ENCODE measurements at places on chromosomes 4 and X.
A peak's percentile ranks its signal among the peaks of the same experiment; 100 is the strongest.

DNA sequence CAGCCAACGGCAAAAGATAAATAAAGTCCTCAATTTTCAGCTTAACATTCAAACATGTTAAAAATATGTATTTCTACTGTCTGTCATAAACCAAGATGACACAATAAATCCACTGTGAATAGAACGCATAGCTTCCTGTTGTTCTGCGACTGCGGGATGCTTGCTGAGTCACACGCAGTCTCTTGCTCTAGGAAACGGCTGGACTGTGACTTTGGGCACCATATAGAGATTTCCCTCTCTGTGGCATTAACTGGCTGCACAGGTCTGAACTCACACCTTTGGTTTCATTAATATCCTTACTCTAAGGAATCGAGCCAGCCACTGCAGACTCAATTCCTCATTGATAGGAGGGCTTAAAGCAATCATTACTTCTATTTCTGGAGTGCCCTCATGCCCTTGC is 8.4 kb downstream of the BEND4 start:
- no peak for DNase-seq

DNA sequence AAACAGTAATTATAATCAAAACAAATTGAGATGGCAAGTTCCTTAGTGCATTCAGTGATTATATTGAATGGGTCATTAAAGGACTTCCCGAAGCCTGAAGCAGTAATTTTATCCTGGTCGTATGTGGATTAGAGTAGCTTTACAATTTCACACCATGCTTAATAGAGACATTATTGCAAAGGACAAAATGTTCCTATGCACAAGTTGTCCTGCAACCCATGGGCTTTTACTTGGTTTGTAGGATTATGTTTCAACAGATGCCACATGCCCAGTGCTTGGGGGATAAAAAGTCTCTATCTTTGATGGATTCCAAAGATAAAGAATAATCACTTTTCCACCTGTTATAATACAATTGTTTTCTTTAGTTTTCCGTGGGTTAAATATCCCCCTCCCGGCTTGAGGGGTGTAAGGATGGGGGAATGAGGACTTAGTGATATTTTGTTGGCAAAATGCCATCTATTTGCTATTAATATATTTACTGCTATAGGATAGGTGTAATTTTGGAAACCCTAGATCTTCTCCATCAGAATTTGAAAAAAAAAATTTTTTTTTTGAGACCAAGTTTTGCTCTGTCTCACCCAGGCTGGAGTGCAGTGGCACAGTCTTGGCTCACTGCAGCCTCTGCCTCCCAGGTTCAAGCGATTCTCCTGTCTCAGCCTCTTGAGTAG is 156.5 kb upstream of the ETNPPL start:
- DNase-seq: no peak

DNA sequence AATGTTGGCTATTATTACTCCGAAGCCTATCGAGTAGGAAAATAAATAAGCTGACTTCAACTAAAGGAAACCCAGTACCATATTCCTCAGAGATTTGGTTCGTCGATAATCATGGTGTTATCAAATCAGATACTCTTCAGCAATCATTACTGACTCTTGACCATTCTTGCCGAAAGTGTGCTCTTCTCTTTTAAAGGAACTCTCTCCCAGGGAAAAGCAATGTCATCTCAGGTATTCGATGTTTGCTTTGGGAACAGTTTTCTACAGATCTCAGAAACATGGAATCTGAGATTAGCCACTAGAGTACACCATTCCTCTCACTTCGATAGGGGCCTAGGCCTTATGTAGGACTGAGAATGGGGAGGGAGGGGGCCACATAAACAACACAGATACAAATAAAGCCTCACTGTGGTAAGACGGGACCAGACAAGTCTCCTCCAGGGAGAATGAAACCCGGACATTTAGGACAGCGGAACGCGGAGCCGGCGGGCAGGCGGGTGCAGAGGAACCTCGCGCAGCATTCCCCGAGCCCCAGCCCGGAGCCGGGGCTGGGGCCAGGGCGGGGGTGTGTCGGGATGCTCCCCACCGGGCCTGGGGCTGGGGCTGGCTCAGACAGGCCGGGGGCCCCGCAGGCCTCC is 581 bp downstream of the DNAJB14 start:
- peak; percentile 36 for DNase-seq

- DNase-seq: no peak
These were observed 740.4 kb downstream of the TRIML1 start for GRCh38 chr4:188879598-188879997.

DNA sequence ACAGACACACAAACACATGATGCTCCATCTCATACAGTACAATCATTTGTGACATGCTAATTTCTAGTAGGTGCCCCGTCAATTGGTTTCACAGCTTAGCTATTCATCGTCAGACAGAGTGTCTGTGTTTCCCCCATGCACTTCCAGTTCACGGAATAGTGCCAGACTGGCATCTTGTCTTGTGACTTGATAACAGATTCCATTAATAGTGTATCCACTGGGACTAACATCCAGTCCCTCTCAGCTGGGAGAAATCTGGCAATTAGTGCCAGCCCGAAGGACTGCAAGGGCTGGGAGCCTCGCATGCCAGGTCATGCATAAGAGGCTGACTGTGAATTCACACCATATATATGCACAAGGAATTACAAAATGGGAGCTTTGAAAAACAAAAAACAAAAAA is 20.2 kb upstream of the GATB start:
- no peak for DNase-seq

- peak; percentile 85 for DNase-seq
These were observed 134.3 kb downstream of the GUCY2F start for GRCh38 chrX:109347632-109348031.

GRCh38 chr4:186329372-186329771 is 63.4 kb downstream of the F11 start:
- DNase-seq: no peak

- no peak for DNase-seq
These were observed 340 bp downstream of the HNRNPD start for GRCh38 chr4:82373486-82373815.

DNA sequence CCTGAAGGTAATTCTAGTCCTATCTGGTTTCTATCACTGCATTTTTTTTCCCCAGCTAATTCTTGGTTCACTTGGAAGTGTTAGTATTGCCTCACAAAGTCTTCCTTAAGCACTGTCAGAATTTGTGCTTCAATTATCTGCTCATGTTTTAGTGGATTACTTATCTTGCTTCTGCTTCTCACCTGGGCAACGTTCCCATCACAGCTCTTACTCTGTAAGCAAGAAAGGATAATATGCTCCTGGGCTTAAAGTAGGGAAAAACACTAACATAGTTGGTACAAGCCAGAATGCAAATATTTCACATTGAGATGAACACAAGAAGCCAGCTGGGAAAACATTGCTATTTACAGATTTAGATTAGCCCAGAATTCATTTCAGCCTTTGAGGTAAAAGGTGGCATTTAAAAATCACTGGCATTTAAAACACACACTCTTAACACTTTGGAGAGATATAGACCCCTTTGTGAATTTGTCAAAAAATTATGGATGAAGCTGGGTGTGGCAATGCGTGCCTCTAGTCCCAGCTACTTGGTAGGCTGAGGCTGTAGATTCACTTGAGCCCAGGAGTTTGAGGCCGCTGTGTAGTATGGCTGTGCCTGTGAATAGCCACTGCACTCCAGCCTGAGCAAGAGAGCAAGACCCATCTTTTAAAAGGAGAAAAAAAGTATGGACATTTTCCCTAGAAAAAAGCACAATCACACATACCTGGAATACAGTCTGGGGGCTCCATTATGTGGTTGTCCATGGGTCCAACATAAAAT is 6.6 kb upstream of the PTPN13 start:
- no peak for DNase-seq

DNA sequence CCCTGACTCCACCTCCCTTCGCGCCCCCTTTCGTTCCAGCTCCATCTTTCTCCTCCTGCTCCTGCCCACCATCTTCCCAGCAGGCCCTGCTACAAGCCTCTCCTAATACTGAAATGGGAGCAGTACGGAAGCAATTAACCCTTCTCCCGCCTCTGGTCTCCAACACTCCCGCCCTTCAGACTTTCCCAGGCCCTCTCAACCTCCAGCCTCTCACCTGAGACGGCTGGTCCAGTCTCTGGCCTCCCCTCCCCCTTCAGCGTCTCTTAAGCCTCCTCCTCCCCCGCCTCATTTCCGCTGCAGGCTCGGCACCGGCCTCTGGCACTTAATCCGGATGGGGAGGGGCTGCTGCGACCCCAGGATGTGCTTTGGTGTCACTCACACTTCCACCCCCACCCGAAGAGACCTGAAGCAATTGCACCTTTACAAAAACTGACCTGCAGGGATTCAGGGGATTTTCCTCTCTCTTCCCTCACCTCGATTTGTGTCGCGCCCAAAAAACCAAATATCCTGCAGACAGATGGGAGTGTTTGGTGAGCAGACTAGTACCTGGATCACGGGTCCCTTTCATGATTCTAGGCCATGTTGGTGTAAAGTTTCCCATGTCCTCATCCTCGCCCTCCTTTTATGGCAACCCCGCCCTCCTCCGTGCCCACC is 657 bp downstream of the TCEAL8 start:
- DNase-seq: peak; percentile 22

GRCh38 chr4:168511780-168512489 is 15.1 kb downstream of the PALLD start:
- no peak for DNase-seq

DNA sequence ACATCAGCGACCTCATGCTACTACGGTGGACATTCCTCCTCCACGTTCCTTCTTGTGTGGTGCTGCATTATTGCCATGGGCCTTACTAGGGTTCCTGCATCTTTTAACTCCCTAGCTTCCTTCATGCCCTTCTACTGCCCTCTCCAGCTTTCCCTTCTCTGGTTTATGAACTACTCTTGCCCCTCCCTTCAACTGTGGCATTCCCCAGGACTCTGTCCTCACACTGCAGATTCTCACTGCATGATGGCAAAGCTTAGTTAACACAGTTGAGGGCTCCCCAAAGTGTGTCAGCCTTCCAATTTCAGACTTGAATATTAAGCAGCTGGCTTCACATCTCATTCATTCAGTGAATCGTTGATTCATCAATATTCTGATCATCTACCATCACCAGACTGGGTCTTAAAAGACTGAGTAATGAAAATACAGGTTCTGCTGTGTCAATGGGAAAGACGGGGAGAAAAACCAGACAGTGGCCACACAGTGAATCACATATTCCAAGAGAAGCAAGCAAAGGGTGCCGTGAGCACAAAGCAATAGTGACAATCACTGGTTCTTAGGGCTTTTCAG is 53.0 kb downstream of the ZFX start:
- no peak for DNase-seq

DNA sequence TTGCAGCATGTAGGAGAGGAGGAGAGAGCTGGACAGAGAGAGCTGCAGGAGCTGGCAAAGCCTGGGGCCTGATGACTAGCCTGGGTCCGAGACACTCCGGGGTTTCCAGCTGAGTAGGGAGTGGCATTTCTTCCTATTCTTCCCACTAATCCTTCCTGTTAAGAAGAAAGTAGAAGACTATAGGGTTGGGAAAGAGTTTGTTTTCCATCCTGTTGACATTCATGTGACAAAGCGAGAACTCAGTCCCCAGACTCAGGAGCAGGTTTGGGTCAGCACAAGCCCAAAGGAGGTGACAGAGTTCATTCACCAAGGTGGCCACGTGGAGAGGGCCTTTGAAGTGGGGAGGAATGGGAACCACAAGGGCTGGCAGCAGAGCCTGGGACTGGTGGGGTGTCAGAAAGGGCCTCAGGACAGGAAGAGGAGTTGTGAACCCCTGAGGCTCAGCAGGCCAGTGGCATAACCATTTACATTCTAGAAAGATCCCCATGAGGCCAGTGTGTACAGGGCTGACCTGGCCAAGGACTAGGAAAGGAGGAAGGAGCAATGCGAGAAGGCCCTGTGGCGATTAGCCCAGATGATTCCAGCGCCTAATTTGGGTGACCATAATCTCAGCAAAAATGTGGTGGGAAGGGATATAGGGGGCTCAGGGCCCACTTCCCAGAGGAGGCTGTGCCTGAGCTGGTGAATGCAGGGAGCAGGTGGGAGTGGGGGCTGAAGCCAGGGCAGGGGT is 3.3 kb upstream of the HAUS3 start:
- no peak for DNase-seq

DNA sequence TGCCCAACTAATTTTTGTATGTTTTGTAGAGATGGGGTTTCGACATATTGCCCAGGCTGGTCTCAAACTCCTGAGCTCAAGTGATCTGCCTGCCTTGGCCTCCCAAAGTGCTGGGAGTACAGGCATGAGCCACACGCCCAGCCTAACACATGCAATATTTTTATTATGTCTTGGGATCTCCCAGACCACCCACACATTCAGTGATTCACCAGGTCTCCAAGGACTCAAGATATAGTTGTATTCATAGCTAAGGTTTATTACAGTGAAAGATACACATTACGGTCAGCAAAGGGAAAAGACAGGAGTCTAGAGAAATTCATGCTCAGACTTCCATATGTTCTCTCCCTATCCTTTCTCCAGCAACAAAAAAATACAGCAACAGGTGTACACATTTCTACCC is 25.5 kb upstream of the FAM120C start:
- peak; percentile 51 for DNase-seq

DNA sequence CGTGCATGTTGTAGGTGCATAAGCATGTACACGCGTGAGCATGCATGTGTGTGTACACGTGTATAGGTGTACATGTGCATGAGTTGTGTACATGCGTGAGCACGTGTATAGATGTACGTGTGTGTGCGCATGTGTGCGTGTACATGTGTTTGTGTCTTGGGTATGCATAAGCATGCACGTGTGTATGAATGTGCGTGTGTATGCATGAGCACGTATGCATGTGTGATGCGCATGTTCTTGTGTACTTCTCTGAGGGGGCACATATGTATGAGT is 9.0 kb downstream of the NAT8L start:
- no peak for DNase-seq

DNA sequence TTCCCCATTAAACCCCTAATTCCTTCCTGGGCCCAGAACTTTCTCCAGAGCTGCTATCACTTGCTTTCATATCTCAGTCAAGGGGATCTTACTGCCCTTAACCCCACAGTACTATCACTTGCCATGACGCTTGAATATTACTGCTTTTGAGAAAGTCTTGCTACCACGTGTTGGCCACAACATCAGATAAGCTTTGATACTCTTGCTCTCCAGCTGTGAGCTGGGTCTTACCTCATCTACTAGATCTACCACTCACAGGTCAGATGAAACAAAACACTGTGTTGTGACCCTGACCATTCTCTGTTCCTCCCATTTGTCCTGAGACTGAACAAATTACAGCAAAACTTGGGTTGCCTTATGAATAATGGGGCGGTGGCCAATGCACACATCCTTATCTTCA is 12.1 kb upstream of the TAPT1 start:
- no peak for DNase-seq

- no peak for DNase-seq
These were observed 4.3 kb upstream of the TIMP1 start for GRCh38 chrX:47577901-47578300.

GRCh38 chr4:176185051-176185450 is 10.3 kb downstream of the SPATA4 start:
- DNase-seq: peak; percentile 93

GRCh38 chrX:135697601-135698000 is 15.8 kb upstream of the CT45A1 start:
- DNase-seq: no peak

GRCh38 chr4:163157157-163157556 is 9.5 kb downstream of the NAF1 start:
- peak; percentile 79 for DNase-seq

- peak; percentile 29 for DNase-seq
These were observed 75.5 kb upstream of the SLC39A8 start for GRCh38 chr4:102420563-102421398.

- DNase-seq: peak; percentile 26
These were observed 15.6 kb downstream of the XAGE3 start for GRCh38 chrX:52852110-52852860.

- DNase-seq: no peak
These were observed 109.1 kb upstream of the VMA21 start for GRCh38 chrX:151287954-151288353.

- DNase-seq: no peak
These were observed 2271.5 kb downstream of the PCDH7 start for GRCh38 chr4:32991663-32992062.

All from iris pigment epithelial cell (primary cell).